Activated CD4-positive, alpha-beta T cell treated with anti-CD3 and anti-CD28 coated beads for 4 hours (primary cell): ENCODE measurements at places on chromosomes 3 and 15.

GRCh38 chr3:134092208-134092701 is 62.5 kb upstream of the SLCO2A1 start:
- DNase-seq = no peak

DNA sequence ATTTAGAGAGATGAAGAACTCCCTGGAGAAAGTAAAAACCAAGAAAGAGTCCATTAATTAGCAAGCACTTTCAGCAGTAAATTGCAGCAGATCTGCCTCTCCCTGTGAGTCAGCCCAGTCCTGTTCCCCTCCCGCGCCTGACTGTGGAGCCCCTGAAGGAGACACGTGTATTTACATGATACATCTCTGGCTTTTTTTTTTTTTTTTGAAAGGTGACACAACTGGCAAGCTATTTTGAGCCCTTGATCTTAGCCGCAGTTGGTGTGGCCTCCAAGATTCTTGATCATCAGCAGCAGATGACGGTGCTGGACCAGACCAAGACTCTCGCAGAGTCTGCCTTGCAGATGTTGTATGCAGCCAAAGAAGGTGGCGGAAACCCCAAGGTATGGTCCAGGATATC is 271.8 kb upstream of the TPM1 start:
- DNase-seq = no peak

DNA sequence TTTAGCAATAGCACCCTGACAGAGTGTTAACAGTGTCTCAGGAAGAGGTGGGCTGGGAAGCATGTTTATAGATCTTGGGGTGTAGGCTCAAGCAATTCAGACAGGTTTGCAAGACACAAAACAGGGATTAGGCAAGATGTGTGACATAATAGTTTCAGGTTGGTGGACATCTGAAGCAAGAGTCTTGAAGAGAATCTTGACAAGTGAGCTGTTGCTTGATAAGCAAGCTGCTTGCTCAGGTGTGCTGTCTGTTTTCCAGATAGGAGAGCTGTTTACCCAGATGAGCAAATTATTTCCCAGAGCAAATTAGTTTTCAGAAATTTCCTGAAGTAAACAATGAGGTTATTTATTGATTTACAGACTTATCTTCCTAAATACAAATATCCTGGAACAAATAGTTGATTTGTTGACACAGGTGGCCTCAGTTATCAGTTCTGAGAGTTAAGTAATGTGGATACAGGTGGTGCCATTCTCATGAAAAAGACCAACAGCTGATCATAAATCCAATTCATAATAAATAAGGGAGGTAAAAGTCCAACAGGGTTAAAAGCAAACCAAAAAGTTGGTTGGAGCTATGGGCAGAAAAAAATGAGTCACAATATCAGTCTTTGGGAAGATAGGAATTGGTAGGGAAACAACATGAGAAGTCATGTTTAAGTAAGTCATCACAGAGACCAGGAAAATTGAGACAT is 437.3 kb downstream of the TBL1XR1 start:
- DNase-seq = no peak

DNA sequence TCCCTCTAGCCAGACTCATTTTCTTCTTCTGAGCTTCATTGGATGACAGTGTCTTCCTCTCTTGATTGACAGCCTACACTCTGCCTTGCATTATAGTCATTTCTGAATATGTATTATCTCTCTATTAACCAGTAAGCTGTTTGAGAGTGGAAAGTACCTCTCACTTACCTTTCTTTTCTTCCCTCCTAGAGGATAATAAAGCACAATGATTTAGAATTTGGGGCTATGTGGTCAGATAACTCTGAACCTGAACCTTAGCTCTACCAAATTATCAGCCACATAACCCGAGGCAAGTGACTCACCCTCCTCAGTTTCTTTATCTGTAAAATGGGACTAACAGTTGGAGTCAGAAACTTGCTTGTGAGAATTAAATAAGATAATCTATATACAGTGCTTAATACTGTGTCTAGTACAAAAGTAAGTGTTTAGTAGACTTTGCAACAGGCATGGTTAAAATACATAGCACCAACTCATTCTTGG is 331.8 kb upstream of the TBL1XR1 start:
- no peak for DNase-seq

DNA sequence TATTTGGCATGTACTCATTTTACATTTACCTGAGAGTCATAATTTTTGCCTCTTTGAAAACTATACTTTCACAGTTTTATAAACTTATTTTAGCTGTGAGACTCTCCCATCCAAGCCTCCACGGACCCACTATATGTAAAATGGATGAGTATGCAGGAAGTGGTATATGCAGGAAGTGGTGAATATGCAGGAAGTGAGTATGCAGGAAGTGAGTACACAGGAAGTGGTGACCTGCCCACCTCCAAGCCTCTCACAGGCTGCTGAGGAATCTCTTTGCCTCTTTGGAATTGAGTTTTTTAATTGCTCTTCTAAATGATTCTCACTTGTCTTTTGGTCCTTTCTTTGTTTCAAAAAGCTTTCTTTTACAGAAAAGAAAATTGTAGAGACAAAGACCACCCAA is 85.2 kb downstream of the KBTBD8 start:
- DNase-seq = peak; percentile 19

- no peak for DNase-seq
Observed at GRCh38 chr15:74408815-74409214, 24.9 kb downstream of the SEMA7A start.

DNA sequence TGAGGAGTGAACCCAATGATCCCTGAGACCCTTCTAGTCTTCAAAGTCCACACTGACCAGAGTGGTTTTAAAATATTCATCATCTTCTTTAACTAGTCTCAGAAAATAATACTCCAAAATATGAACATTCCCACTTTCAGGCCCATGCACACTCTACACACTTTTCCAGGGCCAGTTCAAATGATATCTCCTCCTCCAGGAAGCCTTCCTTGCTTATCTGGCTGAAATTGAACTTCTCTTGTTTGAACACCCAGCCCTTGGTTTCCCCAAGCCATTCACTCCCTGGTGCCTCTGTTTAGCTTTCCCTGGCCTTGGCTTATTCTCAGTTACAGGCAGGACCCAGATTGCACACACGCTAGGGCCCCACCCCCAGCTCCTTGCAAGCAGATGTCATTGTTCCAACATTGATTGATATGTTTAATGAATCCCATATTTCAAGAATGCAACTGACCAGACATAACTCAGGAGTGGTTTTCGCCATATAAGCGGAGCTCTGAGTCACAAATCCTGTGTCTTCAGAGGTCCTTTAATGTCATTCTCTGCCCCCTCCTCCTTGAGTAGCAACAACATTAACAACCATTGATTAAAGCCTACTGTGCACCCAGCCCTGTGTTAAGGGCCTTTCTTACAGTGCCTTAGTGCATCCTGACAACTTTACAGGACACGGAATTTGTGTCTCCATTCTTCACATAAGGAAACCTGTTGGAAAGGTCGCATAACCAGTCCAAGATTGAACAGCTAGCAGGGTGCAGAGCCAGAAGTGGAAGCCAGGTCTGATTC is 2.1 kb downstream of the ITGA11 start:
- no peak for DNase-seq

GRCh38 chr3:171480526-171480925 is 20.3 kb upstream of the TNIK start:
- no peak for DNase-seq

- no peak for DNase-seq
Observed at GRCh38 chr3:95311272-95311671, 1248.4 kb downstream of the NSUN3 start.

DNA sequence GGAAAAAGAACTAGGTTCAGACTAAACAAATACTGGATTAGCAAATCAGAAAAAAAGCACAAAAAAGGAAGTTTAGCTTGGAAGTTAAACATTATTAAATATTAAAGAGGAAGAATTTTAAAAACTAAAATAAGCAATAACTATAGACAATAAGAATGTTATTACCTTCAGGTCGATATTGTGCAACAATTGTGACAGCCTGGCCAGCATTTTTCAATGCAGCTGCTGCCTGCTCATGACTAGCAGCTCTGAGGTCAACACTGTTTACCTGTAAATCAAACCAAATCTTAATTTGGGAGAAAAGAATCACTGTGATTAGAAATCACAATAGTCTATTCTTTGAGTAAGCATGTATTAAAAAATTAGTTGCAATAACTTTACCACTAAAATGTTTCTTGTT is 75.1 kb upstream of the MELTF start:
- DNase-seq = no peak

DNA sequence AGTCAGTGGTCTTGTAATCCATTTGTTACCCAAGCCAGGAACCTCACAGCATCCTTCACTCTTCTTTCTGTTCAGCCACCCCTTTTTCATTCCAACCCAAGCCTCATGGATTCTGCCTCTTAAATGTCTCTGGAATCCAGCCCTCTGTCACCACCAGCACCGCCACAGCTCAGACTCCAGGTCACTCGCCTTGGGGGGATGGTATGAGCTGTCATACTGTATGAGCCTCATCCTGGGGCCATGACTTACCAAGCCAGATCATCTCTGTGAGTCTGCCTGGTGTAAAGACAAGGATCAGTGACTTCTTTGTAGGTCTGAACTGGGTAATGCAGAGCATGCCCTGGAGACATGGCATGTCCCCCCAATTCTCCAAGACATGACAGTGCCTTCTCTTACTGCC is 79.6 kb downstream of the PGPEP1L start:
- DNase-seq = no peak

DNA sequence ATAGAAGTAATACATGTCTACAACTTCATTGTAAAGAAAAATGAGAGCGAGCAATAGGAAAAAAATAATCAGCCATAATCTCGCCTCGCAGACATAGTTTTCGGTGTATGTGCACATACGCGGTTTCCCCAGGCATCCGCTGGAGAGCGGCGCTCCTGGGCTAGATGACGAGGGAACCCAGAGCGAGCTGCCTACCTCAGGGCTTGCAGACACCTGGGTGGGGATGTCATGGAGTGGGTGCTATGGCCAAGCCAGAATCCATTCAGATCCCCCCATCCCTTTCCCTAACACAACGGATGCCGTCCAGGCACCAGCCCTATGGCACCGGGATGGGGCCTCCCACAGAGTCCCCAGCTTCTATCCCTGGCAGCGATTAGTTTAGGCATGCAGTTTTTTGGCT is 4.5 kb upstream of the CFAP100 start:
- no peak for DNase-seq

GRCh38 chr15:83610901-83611685 is 42.8 kb upstream of the ADAMTSL3 start:
- DNase-seq = no peak

DNA sequence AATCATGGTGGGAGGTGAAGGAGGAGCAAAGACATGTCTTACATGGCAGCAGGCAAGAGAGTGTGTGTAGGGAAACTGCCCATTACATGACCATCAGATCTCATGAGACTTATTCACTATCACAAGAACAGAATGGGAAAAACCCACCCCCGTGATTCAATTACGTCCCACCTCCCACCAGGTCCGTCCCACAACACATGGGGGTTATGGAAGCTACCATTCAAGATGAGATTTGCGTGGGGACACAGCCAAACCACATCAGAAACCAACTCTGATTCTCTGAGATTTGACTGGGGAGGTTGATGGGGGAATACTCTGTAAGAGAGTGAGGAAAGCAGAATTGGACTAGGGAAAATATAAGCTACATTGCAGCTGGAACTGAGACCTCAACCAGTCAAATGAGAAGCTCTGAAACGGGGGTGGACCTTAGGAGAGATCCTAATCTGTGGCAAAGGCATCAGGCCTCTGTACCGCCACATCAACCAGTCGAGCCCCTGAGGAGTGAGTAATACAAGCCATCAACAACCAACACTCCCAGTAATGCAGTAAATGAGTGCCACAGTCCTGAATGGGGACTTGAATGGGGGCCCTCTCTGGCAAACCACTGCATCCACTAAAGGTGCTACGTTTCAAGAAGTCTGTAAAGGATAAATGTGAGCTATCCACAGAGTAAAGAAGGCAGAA is 207.9 kb upstream of the GADL1 start:
- no peak for DNase-seq

DNA sequence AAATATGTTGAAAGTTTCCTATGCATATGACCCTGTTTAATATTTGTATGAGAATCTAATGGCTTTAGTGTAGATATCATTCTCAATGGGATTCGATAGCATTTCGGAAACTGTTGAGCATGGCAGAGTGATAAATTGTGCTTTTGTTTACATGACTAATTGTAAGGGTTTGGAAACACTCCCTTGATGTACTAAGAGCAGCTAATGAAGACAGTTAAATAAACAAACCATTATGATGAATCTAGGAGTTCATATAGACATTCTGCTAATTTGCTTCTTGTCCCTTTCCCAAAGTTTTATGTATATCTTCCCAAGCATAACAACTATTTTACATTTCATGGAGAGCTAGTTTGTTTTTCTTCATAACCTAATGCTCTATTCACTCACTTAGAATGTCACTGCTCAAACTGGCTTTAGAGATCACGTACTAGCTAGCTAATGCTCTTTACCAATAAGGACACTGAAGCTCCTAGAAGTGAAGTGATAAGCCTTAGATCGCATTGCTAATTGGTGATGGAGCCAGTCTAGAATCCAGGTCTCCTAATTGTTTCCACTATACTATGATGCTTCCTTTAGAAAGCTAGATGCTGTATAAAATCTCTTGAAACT is 140.8 kb downstream of the TP63 start:
- DNase-seq = no peak

GRCh38 chr15:99604865-99605264 is 39.1 kb downstream of the MEF2A start:
- no peak for DNase-seq

GRCh38 chr15:26883466-26883865 is 16.6 kb downstream of the GABRA5 start:
- no peak for DNase-seq

DNA sequence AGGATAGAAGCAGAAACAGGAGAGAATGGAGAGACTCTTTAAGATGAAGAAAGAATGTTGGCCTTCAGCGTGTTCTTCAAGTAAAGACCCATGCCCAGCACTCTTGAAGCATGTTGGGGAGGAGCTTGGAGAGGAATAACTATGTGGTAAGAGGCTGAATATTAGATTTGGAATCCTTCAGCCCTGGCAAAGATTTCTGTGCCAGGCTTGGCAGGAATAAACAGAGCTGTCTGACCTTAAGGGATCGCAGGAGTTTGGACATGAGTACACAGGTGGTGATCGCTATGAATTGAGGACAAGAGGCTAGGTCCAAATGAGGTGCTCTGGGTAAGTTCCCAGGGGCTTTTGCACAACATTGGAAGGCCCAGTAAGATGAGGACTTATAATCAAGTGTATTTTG is 132.6 kb upstream of the TBL1XR1 start:
- DNase-seq = no peak

DNA sequence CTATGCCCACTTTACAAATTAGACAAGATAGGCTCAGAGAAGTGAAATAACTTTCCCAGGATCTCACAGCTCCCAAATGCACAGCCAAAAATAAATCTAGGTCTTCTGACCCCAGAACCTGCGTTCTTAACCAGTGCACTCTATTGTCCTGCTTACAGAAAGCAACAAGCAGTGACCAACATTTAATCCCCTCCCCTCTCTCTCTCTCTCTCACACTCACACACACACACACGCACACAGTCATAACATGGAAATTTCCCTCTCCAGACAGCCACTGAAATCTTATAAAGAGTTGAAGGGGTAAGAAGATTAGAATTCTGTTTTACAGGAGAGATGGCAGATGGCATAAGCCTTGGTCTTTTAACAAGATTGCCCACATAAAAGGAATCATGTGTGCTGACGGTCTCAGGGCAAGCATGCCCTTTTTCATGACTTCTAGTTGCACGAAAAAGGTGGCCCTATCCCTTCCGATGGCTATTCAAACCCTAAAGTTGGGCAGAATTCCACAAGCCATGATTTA is 29.4 kb downstream of the EOGT start:
- DNase-seq = no peak
